Hypothalamus (tissue), 51 donors: ENCODE measurements at places on chromosomes 4 and X.

DNA sequence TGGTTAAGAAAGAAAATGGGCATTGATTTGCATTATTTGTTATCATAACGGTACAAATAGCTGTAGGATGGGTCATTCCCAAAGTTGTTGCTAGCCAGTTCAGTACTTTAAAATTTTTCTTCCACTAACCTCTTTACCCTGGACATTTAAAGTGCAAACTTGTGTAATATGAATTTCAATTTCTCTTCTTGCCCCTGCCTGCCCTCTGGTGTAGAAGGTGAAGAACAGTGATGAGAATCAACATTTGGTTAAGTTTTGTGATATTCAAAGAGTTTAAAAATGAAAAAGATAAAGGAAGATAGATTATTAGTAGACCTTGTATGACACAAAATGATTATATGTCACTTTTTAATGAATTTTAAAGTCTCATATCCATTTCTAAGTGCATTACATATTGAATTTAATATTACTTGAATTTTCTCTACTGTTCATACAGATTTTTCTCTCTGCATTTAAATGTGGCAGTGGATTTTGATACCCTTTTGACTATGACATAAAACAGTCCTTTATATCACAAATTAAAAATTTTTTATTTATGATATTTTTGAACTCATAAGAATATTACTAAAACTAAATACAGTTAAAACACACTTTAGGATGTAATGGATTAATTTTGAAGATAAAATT is 337.7 kb downstream of the BMPR1B start:
- DNase-seq: no peak

- DNase-seq: no peak
Measured at GRCh38 chr4:87983996-87984395, 8.5 kb downstream of the SPP1 start.

- DNase-seq: no peak
Measured at GRCh38 chrX:15241301-15241700, 28.6 kb downstream of the ASB9 start.

DNA sequence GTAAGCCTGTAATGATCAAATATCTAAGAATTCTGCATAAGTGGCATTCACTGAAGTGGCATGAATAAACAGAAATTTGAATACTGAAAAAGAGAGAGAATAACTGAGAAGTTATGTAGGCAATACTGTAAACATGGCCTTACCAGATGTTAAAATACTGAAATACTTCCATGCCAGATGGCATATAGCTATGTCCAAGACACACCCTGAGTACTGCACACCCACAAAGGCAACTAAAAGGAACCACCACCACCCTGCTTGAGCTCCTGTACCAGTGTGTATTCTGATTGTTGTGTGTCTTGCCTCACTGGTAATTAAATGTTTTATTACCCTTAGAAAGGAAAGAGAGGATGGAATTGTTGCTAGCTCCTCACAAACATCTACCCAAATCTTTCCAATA is 192.1 kb downstream of the ADAMTS3 start:
- no peak for DNase-seq

DNA sequence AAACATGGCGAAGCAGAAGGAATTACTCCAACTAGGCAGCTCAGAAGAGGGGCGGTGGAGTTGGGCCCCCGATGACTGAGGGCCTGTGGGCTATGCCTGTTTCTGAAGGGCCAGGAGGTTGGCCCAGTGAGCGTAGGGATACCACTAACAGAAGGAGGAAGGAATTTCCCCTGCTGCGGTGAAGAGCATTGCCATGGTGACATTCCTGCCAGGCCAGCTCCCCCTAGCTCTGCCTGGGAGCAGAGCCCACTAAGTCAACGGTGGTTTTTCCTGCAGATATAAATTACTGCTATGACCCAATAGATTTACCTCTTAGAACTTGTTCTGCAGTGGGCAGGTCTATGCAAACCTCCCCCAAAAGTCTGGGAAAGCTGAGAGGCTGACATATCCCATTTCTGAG is 28.9 kb upstream of the HMX1 start:
- no peak for DNase-seq

GRCh38 chrX:21955403-21956189 is 15.1 kb downstream of the SMS start:
- DNase-seq: no peak

GRCh38 chr4:186634591-186635128 is 79.3 kb upstream of the MTNR1A start:
- DNase-seq: no peak

DNA sequence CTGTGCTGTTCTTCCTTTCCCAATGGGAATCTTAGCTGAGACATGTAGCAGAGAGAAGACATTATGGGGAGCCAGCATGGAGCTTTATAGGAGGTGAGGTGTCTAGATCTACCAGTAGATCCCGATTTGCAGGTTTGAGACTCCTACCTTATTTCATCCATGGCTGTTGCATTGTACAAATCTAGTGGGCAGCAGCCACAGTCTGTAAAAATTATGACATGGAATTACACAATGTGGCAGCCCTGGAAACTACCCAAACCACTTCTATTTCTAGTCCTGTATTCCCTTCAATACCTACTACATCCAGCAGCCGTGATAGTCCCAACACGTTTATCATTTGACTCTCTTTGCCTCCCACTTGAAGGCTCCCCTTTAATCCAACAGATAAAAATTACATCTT is 8.1 kb downstream of the ATP7A start:
- DNase-seq: no peak
